Fibroblast of skin of left biceps (primary cell): ENCODE measurements at places on chromosomes 4 and X.
A peak's percentile ranks its signal among the peaks of the same experiment; 100 is the strongest.

DNA sequence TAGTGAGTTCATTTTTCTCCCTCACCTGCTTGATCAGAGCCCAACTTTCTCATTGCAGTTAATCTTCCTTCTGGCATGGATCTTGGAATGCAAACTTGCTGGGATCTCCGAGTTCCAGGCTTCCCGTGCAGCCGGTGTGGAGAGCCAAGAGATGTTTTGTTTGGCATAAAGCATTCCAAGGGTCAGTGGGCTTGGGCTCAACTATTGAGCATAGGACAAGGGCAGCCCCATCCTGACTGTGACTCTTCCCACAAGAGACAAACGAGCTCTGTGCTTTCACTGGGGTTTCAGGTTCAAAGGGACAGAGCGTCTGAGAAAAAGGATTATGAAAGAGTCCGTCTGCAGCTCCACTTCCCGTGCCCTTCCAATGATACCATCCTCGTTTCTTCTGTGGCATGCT, 10.5 kb downstream of the TLR7 start:
- no peak for DNase-seq

- peak; percentile 18 for DNase-seq
Observed at GRCh38 chr4:139596034-139596683, 40.1 kb upstream of the SETD7 start.

GRCh38 chrX:30495468-30495867, 82.1 kb downstream of the TASL start:
- DNase-seq: no peak

DNA sequence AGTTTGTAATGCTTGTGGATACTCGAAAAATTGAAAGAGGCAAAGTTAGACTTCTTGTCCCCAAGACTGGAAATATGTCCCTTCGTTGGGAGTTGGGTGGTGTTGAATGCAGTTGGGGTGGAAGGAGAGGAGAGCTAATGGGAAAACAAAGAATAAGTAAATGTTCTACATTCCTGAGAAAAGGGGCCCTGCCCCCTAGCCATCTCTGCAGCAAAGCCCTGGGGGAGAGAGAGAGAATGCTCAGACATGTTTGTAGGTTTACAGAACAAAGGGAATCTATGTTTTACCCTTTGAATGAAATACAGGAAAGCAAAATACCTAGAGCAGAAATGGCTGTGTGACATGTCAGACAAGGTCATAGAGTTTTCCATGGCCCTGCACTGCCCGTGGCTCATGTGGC, 88.1 kb downstream of the RASL11B start:
- no peak for DNase-seq

DNA sequence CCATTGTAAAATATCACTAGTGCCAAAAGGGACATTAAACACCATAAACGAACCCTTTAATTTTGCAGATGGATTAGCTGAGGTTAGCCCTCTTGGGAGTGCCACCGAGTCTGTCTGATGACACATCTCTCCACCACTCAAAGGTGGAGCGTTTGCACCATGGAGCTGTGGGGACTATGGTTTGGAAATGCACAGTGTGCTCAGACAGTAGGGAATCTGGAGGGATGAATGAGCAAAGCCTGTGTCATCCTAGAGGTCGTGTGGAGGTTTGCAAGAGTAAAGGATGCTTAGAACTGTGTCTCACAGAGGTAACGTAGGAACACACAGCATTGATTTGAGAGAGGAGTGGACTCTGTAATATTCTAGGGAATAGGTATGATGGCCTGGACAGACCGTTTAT, 93.7 kb downstream of the CLNK start:
- no peak for DNase-seq

- no peak for DNase-seq
Observed at GRCh38 chrX:9311421-9312160, 153.3 kb upstream of the TBL1X start.

DNA sequence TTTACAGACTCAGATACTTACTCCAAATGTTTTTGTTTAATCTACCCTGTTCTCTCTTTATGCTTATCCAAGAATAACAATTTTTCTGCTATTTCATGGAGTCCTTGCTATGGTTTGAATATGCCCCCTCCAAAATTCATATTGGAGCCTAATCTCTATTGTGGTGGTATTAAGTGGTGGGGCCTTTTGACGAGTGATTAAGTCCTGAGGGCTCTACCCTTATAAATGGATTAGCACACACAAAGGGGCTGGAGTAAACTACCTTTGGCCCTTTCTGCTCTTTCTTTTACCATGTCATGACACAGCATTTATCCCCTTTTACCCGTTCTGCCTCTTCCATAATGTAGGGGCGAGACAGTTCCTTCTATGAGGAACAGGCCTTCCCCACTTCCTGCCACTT, 285.5 kb downstream of the GASK1B start:
- DNase-seq: no peak

DNA sequence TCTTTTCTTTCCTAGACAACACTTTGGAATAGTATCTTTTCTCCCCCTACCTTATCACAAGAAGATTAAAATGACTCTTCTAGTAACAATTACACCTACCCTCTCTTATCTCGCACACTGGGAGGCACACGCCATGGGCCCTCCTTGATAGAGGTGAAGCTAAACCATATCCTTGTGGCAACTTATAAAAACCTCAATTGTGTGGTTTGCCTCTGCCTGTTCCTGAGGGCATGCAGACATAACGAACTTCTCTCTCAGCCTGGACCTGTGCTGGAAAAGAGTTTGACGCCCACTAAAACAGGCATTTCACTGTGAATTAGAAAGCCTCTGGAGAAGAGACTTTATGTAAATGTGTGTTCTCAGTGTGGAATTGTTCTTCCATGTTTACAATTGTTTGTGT, 141.2 kb downstream of the NDST3 start:
- no peak for DNase-seq

DNA sequence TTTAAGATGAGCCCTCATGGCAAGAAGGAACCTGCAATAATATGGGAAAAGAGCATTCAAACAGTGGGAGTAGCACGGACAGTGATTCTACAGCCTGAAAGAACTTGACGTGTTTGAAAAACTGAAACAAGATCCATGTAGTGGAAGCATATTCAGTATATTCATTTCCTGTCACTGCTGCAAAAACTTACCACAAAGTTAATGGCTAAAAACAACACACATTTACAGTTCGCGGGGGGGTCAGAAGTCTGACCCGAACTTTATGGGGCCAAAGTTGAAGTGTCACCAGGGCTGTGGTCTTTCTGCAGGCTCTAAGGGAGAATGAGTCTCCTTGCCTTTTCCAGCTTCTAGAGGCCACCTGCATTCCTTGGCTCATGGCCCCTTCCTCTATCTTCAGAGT, 52.6 kb upstream of the ARX start:
- no peak for DNase-seq

GRCh38 chr4:35993606-35994005, 250.7 kb downstream of the ARAP2 start:
- no peak for DNase-seq
